ENCODE measurements at places on chromosomes 2 and 18.
A peak's percentile ranks its signal among the peaks of the same experiment; 100 is the strongest.

DNA sequence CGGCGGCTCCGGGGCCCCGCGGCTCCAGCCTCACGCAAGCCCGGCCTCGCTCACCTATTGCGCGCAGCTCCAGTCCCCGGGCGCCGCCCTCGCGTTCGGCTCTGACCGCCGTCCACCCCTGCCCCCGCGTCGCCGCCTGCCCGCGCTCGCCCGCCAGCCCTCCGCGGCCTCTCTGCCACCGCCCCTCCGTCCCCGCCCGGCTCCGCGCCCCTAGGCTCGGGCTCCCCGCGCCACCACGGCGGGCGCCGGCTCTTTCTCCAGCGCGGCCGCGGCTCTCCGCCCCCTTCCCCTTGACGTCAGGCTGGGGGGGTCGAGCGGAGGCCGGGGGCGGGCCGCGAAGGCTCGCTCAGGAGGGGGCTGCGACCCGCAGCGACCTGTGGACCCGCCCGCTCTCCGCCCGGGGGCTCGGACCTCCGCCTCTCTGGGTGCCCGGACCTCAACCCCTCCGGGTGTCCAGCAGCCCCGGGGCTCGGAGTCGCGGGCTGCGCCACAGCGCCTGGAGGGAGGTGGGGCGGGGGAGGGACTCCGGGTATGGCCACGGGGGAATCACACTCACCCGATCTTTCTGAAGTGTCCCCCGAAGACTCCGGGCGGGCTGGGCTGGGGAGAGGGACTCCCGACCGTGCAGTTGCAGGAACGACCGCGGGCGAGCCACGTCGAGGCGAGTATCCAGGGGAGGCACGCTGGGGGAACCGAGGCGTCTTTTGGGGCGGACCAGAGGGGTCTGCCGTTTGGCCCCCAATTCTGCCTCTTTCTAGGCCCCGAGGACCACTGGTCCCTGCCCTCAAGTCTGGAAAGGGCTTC is at the start of gene SEMA4C:
Gene SEMA4C, minus strand, starts transcription at position 259 of the 804 bp plus-strand sequence. CDS start 2,194 bp downstream, outside the sequence.
- peaks cover 9% of the 10 kb centered on the region for H3K27me3 ChIP-seq
- H3K4me1 ChIP-seq, result no peaks in the 10 kb centered on the region
- H3K36me3 ChIP-seq, result no peaks in the 10 kb centered on the region
- no peak within 1 kb of the TSS for H3K27ac ChIP-seq

GRCh38 chr2:161112908-161113307 is 47.3 kb upstream of the TANK start:
- no peak overlapping the region for H3K4me3 ChIP-seq
- DNase-seq, result no peak
- no peaks in the 10 kb centered on the region for H3K27me3 ChIP-seq
- H3K27ac ChIP-seq, result no peak overlapping the region

DNA sequence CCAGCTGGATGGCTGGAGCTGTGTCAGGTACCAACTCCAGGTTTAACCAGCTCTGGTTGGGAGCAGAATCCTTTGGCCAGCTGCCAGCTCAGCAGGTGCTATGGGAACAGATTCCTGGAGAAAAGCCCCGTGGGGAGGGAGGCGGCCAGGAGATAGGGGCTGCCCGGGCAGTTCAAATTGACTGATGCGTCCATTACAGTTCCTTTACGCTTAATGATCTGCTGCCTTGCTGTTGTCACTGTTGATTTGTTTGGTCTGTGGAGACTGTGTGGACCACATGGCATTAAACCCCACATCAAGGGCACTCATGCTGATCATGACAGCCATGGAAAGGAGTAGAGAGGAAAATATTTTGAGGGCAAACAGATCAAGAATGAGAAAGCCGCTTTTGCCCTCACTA is 200.0 kb downstream of the TSN start:
- no peaks in the 10 kb centered on the region for H3K27me3 ChIP-seq
- DNase-seq, result no peak
- H3K27ac ChIP-seq, result no peak overlapping the region
- no peaks in the 10 kb centered on the region for H3K4me1 ChIP-seq
- H3K4me3 ChIP-seq, result no peak overlapping the region

DNA sequence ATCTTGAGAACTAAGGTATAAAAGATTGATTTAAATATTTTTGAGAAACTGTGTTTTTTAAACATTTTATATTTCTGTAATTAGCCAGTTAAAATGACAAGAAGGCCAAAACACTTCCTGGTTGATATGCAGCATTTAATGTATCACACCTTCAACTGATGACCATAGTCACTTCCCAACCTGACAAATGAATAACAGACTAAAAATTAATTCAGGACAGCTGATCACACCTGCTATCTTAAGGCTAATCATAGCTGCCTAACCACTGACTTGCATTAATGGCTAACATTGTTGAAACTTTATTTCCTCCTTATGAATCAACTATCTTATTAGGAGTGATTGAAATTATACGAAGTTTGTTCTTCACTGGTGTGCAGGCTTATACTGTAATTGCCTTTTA is 125.8 kb upstream of the MSTN start:
- H3K36me3 ChIP-seq, result no peaks in the 10 kb centered on the region
- H3K27me3 ChIP-seq, result no peaks in the 10 kb centered on the region
- no peak for DNase-seq
- H3K4me3 ChIP-seq, result no peak overlapping the region
- no peak overlapping the region for H3K27ac ChIP-seq
- peaks cover 4% of the 10 kb centered on the region for H3K4me1 ChIP-seq

DNA sequence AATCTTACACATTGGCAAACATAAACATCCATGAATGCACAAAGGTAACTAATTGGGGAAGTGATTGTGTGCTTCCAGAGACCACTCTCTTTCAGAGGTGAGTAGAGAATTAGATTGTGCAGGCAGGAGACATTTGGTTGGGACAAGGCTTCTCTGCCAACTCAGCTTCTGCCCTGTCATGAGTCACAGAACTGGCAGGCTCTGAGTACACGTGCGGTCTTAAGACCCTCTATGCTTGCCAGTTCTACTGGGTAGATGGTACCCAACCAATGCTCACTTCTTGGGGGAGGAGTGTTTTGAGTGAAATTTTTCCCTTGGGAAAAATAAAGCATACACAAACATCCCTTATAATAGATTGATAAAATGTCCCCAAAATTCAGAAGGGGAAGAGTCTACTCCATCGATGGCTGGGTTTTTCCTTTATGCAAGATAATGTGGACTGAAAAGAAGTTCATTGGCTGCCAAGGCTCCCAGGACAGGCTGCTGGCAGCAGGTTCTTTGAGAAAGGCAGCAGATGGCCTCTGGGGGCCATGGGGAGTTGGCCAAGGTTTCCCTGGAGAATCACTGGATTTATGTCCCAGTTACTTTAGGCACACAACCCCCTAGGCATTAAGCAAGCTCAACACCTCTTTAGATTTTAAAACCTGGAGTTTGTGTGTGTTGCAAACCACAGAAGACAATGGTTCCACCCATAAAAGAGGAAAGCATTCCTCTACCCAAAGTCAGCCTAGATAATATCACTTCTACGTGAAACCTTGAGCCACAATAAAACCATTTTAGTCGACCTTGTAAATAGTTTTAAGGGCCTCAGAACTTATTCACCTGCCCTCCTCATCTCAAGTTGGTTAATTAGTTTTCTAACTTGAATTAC is 417.0 kb downstream of the TXNL1 start:
- H3K27me3 ChIP-seq, result no peaks in the 10 kb centered on the region
- DNase-seq, result no peak
- H3K36me3 ChIP-seq, result no peaks in the 10 kb centered on the region
- H3K4me3 ChIP-seq, result no peak overlapping the region

- no peak overlapping the region for H3K27ac ChIP-seq
- DNase-seq, result no peak
- no peaks in the 10 kb centered on the region for H3K27me3 ChIP-seq
- no peak overlapping the region for H3K4me3 ChIP-seq
These were observed 91.6 kb downstream of the ASB1 start for GRCh38 chr2:238518172-238518820.

DNA sequence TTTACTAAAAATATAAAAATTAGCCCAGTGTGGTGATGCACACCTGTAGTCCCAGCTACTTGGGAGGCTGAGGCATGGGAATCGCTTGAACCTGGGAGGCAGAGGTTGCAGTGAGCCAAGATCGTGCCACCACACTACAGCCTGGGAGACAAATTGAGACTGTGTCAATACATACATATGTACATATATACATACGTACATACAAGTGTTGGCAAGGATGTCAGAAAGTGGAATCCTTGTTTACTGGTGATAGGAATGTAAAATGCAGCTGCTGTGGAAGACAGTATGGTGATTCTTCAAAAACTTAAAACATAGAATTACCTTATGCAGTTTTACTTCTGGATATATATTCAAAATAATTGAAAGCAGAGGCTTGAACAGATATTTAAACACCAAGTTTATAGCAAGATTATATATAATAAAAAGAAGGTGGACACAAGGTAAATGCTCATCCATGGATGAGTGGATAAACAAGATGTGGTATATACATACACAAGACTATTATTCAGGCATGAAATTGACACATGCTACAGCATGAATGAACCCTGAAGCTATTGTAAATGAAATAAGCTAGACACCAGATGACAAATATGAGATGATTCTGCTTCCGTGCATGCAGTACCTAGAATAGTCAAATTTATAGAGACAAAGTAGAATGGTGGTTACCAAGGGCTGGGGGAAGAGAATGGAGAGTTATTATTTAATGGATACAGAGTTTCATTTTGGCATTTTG is 43.2 kb downstream of the CCDC138 start:
- H3K36me3 ChIP-seq, result no peaks in the 10 kb centered on the region
- peaks cover 18% of the 10 kb centered on the region for H3K4me1 ChIP-seq
- H3K4me3 ChIP-seq, result no peak overlapping the region
- DNase-seq, result no peak

DNA sequence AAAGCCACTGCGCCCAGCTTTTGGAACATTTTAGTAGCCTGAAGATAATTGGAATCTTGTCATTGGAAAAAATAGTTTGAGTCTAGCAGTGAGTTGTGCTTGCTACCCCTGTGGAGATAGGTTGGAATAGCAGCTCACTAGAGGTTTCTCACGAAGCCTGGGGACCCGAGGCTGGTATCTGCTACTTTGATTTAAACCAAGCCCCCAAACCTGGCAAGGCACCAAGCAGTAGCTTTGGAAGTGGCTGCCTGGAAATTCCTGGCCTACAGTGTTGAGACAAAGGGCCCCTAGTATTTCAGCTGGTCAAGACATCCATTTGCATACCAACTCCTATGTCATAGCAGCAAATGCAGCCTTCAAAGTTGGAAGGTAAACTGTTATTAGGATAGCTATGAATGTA is 42.1 kb downstream of the NOP58 start:
- no peak for DNase-seq
- H3K4me3 ChIP-seq, result no peak overlapping the region
- no peak overlapping the region for H3K27ac ChIP-seq

DNA sequence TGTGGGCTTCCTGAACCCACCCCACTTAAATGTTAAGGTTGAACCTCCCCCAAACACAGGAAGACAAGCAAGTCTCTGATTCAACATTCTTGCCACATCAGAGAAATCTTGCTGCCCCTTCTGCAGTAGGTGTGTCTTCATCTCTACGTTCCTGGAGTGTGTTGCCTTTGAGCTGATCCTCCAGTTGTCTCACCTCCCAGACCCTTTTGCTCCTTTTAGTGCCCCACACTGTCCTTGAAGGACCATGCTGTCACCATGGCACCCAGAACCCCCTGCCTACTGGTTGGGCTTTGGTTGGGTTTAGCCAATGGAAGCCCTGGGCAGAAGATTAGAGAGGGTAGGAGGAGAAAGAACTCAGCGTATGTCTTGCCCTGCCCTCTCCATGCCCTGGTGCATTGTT is 10.7 kb downstream of the CAB39 start:
- no peak for DNase-seq
- no peak overlapping the region for H3K27ac ChIP-seq
- peaks cover 14% of the 10 kb centered on the region for H3K4me1 ChIP-seq
- H3K27me3 ChIP-seq, result no peaks in the 10 kb centered on the region

- peak; percentile 34 for DNase-seq
- H3K36me3 ChIP-seq, result no peaks in the 10 kb centered on the region
- H3K4me3 ChIP-seq, result peak overlapping the region; percentile 98
These were observed 1.5 kb downstream of the CREB1 start for GRCh38 chr2:207531032-207531952.

GRCh38 chr2:12050396-12050795 is 304.0 kb downstream of the LPIN1 start:
- H3K27me3 ChIP-seq, result no peaks in the 10 kb centered on the region
- H3K27ac ChIP-seq, result no peak overlapping the region
- no peak for DNase-seq
- H3K4me3 ChIP-seq, result no peak overlapping the region

DNA sequence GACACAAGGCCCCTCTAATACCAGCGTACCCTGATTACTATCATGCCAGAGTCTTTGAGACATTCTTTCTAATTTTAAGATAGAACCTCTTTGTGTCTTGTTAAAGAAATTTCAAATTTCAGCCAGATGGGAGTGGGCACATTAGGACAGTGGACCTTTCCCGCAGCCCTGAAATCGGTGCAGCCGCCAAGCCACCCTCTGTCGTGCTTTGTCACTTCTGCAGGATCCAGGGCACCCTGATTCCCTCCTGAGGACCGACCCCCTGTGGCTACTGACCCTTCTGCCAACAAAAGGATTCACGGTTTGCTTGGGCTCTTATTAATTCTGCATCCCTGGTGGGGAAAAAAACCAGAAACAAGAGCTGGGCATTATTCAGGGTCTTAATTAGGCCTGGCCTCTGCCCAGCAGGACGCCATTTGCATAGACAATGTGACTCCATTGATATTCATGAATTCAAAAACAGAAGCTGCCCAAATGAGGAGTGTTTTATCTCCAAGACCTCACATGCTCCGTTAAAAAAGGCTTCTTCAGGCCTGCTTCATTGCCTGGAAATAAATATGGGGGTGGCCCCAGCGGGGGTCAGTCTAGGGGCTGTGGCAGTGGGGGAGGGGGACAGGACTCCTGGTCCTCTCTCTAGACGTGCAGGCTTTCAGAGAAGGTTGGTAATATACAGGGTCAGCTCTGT is 116.9 kb downstream of the ALPK2 start:
- H3K27me3 ChIP-seq, result no peaks in the 10 kb centered on the region
- no peak for DNase-seq
- no peaks in the 10 kb centered on the region for H3K4me1 ChIP-seq
- H3K36me3 ChIP-seq, result no peaks in the 10 kb centered on the region
- no peak overlapping the region for H3K27ac ChIP-seq
- H3K4me3 ChIP-seq, result no peak overlapping the region

- H3K4me1 ChIP-seq, result no peaks in the 10 kb centered on the region
- H3K36me3 ChIP-seq, result no peaks in the 10 kb centered on the region
- no peak for DNase-seq
These were observed 195.7 kb downstream of the SMAD7 start for GRCh38 chr18:48754993-48755473.

DNA sequence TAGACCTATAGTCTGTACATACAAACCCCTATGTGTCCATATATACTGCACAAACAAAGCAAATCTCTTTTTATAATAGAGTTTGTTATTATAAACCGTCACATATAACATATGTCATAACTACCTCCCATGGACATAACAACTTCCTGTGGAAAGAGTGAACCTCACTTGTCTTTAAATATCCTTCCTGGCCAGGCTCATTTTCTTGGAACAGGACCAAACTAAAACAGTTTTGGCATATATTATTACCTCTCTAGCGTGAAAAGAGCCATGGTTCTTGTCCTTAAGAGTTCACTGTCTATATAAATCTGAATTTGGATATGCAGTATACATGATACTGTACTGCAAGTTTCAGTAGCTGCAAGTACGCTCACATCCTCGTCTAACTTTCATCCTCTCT is 28.3 kb upstream of the DNAJC27 start:
- H3K27me3 ChIP-seq, result no peaks in the 10 kb centered on the region
- no peak overlapping the region for H3K27ac ChIP-seq
- H3K4me3 ChIP-seq, result no peak overlapping the region

- H3K4me3 ChIP-seq, result no peak overlapping the region
- no peak overlapping the region for H3K27ac ChIP-seq
- H3K27me3 ChIP-seq, result no peaks in the 10 kb centered on the region
- no peak for DNase-seq
These were observed 35.8 kb downstream of the ANO7 start for GRCh38 chr2:241224018-241224850.
